ENCODE measurements at places on chromosomes 1 and 21.

- no peak for DNase-seq
These were observed 2.7 kb upstream of the DMAP1 start for GRCh38 chr1:44210595-44210994.

GRCh38 chr1:3907031-3907534 is 7.0 kb upstream of the C1orf174 start:
- DNase-seq: no peak

DNA sequence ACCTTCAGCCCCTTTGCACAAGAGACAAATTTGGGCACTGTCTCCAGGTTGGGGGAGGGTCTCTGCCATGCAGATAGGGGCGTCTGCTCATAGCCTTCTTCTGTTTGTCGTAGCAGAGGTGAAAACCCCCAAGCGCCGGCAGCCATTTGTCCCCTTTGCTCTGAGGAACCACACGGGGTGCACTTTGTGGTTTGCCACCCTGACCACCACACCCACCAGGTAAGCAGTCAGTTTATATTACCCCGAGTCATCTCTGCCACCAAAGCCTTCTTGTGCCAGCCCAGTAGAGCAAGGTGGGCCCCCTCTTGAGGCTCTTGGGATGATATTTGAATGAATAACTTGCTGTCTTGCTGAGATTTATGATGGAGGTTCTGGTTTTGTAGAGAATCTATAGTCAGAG is 111.8 kb downstream of the VPS13D start:
- DNase-seq: no peak

DNA sequence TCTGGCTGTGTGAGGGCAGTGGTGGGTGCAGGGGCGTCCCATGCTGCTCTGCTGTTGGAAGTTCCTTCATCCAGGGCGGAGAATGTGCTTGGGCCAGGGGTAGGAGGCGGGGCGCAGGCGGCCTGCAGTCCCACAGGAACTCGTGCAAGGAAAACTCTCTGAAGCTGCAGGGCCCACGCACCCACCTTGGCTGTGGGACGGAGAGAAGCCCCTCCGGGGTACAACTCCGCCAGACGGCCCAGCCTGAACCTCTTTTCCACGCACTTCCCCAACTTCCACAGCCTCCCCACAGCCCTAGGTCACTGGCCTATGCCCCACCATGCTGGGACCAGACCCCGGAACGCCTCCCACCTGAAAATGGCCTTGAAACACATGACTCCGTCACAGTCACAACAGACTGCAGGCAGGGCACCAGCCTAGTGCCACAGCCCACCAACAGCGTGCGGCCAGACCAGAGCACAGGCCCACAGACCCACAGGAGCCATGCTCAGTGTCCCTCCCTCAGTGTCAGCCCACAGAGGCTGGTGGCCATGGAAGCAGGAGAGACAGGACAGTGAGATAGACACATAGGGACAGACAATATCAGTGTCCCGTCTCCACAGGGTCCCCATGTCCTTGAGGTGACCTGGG is 47.8 kb downstream of the WNT9A start:
- DNase-seq: no peak

DNA sequence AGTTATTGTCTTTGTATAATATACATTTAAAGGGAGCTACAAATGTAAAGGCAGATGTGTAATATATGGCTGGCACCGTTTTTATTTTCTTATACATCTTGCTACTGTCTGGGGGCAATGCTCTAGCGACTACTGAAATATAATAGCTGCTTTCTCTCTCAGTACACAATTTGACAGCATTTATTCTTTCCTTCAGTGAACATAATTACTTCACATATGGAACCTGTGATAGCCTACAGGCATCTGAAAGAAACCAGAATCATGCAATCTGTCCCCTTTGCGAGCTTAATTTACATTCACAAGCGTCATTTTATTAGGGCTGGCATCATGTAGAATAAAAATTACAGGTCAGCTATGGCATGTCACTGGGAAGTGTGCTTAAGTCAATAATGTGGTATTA is 557.5 kb upstream of the PTBP2 start:
- DNase-seq: peak; percentile 16

GRCh38 chr1:109484519-109484975 is 842 bp downstream of the ATXN7L2 start:
- DNase-seq: no peak

DNA sequence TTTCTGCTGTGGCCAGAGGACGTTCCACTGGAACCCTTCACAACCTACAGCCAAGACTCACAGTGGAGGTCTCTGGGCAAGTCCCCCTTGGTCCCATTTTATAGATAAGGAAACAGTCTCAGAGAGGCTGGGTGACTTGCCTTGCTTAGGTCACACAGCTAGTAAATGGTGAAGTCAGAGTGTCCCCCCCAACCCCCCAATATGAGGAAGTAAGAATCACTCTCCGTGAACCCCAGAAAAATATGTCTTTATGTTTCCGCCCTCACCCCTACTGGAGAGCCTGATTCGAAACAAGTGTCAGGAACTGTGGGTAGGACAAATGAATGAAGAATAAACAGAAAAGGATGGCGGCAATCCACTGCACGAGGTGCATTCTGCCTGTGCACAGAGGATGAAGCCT is 56.7 kb downstream of the H3-3A start:
- no peak for DNase-seq

DNA sequence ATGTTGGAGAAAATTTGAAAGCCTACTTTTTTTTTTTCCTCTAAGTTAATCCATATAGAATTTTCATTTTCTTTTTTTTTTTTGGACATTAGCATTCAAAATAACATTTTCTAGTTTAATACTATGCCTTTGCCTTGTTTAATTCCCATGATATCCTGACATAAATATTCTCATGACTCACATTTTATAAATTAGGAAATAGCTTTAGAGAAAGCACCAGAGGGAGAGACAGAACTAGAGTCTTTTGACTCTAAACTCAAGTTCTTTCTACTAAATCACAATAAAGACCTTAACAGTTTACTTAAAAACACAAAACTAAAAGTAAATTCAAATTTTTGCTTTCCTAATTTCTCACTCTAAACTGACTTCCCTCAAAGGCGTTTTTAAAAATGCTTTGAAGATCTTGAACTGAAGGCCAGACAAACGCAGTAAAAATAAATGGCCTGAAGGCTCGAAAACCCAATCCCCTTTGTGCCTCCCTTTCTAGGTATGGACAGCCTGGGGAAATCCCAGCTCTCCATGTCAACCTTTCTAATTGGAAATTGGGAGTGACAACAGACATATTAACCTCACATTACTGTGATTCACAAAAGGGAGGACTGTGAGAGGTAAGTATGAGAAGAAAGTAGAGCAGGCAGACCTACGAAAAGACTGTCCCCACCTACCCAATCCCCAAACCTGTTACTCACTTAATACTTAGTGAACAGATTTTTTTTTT is 104.6 kb downstream of the ENAH start:
- DNase-seq: no peak

DNA sequence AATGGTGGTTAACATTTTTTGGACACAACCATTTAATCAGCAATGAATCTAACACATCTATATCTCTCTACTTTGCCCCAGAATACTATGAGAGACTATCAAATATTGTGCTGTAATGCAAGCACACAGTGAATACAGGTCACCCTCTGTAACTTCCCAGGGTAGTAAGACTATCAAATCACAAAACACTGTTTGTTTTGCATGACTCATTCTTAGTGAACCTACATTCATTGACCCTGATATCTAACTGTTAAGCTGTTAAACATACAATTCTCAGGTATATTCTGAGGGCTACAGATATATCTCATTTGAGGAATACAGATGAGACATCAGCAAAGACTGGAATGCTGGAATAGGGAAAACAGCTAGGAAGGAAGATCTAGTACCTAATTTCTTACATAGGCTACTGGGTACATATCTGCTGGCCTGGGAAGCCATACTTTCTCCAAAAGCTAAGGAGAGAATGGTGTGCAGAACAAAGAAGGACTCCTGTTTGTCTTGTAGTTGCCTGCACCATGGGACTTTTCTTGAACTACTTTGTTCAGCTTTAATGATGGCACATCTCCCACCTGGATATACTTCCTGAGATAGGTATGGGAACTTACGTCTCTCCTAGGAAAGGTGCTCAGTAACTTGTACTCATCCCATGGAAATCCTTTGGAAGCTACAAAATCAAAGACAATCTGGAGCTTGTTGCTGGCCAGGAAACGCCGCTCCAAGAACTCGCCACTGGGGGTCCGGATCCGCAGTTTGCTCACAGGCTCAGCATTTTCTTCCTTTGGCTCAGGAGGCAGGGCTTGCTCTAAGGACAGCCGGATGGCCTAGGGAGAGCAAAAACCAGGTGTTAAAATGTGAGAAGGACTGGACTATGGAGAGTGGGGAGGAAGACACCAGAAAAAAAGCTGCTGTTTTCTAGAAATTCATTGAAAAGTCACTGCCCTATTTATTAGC is 51.9 kb upstream of the DMRTA2 start:
- DNase-seq: no peak

DNA sequence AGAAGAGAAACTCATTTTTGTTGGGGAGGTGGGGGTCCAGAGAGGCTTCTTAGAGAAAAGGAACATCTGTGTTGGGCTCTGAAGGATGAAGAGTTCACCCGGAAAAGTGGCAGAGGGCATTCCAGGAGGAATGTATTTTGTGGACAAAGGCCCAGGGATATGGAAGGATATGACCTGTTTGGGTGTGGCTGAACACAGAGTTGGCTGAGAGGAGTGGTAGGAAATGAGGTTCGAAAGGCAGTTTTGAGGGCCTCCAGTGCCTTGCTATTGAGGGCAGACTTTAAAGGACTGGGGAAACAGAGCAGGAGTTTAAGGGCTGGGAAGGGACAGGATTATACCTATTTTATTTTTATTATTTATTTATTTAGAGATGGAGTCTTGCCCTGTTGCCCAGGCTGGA is 27.3 kb upstream of the WASF2 start:
- no peak for DNase-seq

GRCh38 chr1:116712510-116712909 is 41.7 kb upstream of the CD2 start:
- no peak for DNase-seq

All from NCI-H748 treated with DMSO at 0.1 percent for 48 hours (cell line).